GM23338 (cell line): ENCODE measurements at places on chromosomes 1 and 21.
A peak's percentile ranks its signal among the peaks of the same experiment; 100 is the strongest.

DNA sequence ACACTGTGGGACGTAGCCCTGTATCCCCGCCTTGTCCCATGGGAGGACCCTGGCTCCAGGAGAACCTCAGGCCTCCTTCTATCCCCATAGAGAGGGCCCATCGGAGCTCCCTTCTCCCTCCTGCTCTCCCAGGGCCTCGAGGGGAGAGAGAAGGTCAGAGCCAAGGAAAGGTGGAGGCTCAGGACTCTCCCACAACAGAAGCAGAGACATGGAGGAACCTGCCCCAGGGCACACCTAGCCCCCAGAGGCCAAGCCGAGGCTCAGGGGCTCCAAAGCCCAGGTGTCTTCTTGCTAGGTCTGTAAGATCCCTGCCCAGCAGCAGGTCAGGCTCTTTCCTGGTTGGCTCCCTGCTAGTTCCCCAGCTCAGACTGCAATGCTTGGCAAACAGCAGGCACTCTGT lies 34.4 kb upstream of the ARF1 start:
- DNase-seq, result no peak

- peak; percentile 75 for DNase-seq
Measured at GRCh38 chr1:21706151-21706835, 37.1 kb upstream of the RAP1GAP start.

- no peak for DNase-seq
Measured at GRCh38 chr1:18204575-18204974, 97.0 kb downstream of the IGSF21 start.

- peak; percentile 11 for DNase-seq
Measured at GRCh38 chr1:239056940-239057339, 329.4 kb upstream of the CHRM3 start.

- DNase-seq, result peak; percentile 92
Measured at GRCh38 chr1:65254320-65255034, 54.9 kb upstream of the DNAJC6 start.

DNA sequence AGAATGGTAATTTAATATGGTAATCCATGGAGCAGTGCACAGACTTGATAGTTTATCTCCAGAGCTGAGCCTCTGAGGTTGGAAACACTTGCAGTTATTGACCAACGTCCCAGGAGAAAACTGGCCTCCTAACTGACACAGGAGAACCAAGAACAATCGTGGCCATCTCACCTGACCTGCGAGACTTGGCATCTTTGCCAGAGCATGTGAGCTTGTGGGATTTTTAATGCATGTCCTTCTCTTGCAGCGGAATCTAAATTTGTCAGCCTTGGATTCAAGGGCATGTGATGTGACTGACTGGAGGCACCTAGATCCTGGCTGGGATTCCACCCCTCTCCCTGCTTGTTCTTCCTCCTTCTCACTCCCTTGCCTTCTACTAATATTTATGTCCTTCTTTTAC lies 27.8 kb upstream of the SLC26A9 start:
- no peak for DNase-seq

DNA sequence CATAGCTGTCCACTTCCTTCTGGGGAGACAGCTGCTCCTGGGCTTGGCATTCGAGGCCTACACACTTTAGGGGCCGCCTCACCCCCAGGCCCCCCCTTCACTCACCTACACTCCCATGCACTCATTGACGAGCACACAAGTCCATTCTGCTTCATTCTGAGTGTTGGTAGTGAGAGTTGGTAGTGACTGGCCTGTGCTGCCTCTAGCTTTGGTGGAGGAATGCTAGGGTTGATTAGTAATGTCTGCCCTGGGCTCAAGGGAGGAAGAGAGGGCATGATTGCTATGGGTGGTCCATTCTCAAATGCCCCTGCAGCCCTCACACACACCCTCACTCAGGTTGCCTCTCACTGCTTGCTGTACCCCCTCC lies 30.4 kb downstream of the TRIM11 start:
- no peak for DNase-seq

DNA sequence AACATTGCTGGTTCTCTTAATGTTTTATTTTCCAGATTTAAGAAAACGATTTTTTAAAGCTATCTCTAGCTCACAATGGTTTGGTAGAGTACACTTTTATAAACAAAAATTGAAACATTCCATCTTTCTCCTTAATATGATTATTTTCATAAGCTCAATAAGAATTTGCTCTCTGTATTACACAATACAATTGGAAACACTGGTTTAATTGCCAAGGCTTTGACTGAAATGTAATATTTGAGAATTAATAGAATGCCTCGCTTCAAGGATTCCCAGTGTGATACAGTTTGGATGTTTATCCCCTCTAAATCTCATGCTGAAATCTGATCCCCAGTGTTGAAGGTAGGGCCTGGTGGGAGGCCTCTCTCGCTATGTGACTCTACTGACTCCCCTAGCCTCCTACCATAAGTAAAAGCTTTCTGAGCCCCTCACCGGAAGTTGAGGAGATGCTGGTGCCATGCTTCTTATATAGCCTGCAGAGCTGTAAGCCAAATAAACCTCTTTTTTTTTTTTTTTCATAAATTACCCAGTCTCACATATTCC lies 67.4 kb downstream of the DDAH1 start:
- DNase-seq, result peak; percentile 47

- no peak for DNase-seq
Measured at GRCh38 chr1:7331926-7332535, 439.1 kb upstream of the VAMP3 start.

GRCh38 chr1:9294910-9295636 lies 2.4 kb downstream of the SPSB1 start:
- no peak for DNase-seq

- no peak for DNase-seq
Measured at GRCh38 chr21:40850071-40850470, 3.1 kb upstream of the DSCAM start.

DNA sequence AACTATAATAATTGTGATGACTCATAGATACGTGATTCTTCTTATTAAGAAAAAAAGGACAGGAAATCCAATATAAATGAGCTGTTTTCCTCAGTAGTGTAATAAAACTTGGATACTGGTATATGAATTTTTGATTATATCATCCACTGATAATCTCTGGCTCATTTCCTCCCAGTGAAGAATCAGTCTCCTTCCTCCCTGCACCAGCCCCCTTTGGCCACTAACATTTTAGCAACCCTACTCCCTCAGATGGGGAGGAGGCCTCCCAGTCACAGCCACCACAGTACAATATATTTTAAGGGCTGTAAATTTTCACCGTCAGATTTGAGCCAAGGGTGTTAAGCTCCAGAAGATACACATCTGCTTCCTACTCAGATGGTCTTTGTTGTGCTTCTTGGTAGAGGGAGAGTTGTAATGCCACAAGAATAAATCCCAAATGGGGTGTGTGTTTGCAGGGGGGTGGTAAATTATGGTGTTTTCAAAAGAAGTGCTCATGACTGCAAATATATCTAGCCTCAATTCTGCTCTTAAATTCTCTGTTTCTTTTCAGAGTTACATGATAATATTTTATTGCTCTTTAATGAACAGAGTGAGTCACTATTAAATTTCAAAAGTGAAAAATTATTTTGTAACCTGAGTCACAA lies 153.5 kb downstream of the HLX start:
- no peak for DNase-seq
